ENCODE measurements at places on chromosomes 7 and 10. TPM values are rescaled to one million over a fixed set of nuclear protein-coding genes. Genes with fewer than 3 reads are reported as not detected.

The CALML5 gene
- not detected for total RNA-seq

The ZNF727 gene
- 3.0 TPM for total RNA-seq

The IL6 gene
- 0.41 TPM for total RNA-seq

The PAX4 gene
- total RNA-seq: not detected

The XRCC2 gene
- 45.0 TPM for total RNA-seq

The AKR1E2 gene
- total RNA-seq: not detected

The DEPP1 gene
- total RNA-seq: 0.24 TPM

The MRLN gene
- total RNA-seq: 16.0 TPM

The TMEM120A gene
- 14.0 TPM for total RNA-seq

The PODXL gene
- total RNA-seq: 78.1 TPM

The RNLS gene
- not detected for total RNA-seq

The OR2A12 gene
- total RNA-seq: not detected

The GGCT gene
- total RNA-seq: 126 TPM

The ANAPC16 gene
- total RNA-seq: 72.2 TPM

The PGAM2 gene
- not detected for total RNA-seq

The BICC1 gene
- total RNA-seq: 13.0 TPM

The OPN1SW gene
- not detected for total RNA-seq

The MYPN gene
- 0.13 TPM for total RNA-seq

The ACTR1A gene
- total RNA-seq: 257 TPM

The AUTS2 gene
- 30.1 TPM for total RNA-seq

The GSAP gene
- total RNA-seq: not detected

The TRPV6 gene
- not detected for total RNA-seq

The FAM25G gene
- total RNA-seq: 0.63 TPM

The CDC14C gene
- total RNA-seq: 0.15 TPM

All from SJCRH30 (cell line).